Gastrocnemius medialis (tissue), 4 donors: ENCODE measurements at places on chromosomes 5 and 9. TPM values are rescaled to one million over a fixed set of nuclear protein-coding genes. Genes with fewer than 3 reads are reported as not detected.

Gene CNTNAP3B
- total RNA-seq: 2.4 TPM

Gene IFNA2
- not detected for total RNA-seq

Gene AIF1L
- total RNA-seq: 10.0 TPM

Gene PTGES
- 0.23 TPM for total RNA-seq

Gene JMY
- 11.4 TPM for total RNA-seq

Gene FBP1
- total RNA-seq: 1.7 TPM

Gene OR13C5
- total RNA-seq: not detected

Gene C8G
- not detected for total RNA-seq
